ENCODE measurements at places on chromosomes 16 and 17. TPM values are rescaled to one million over a fixed set of nuclear protein-coding genes. Genes with fewer than 3 reads are reported as not detected.

The TBC1D3B gene
- total RNA-seq = 2.9 TPM

The CCL17 gene
- not detected for total RNA-seq

The AIPL1 gene
- total RNA-seq = 2.2 TPM

The SDR42E1 gene
- total RNA-seq = 1.9 TPM

The SKAP1 gene
- total RNA-seq = not detected

The STH gene
- total RNA-seq = not detected

The CDH1 gene
- total RNA-seq = 15.9 TPM

The ABCC11 gene
- total RNA-seq = 0.96 TPM

The DEXI gene
- 17.6 TPM for total RNA-seq

The WFDC1 gene
- total RNA-seq = 334 TPM

All from umbilical cord (tissue), 2 donors.